Common myeloid progenitor, CD34-positive (primary cell): ENCODE measurements at places on chromosomes 11 and 22.

DNA sequence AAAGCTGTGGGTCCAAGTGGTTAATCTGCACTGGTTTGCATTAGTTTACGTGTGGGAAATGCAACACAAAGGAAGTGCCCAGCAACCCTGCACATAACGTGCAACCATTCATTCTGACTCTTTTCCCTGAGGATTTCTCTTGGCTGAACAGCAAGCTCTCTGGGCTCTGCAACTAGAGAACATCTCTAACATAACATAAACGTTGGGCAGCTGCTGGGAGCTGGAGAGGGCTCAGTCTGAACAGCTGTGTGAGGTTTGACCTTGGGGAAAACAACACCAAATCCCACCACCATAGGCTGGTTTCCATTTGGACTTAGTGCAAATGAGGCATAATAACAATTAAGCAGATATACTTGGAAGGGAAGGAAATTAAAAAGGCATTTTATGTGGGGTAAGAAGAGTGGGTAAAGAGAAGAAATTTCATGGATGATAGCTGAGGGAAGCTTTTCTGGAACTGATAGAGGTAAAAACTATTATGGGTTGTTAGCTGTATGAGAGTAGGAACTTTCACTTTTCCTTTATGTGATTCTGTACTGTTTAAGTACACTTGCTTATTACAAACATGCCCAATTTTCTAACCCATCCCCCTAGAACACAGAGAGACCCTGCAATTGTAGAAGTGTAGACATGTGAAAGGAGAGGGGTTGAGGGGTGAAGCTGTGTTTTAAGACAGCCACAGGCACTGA lies 76.2 kb downstream of the SNX19 start:
- DNase-seq: no peak

DNA sequence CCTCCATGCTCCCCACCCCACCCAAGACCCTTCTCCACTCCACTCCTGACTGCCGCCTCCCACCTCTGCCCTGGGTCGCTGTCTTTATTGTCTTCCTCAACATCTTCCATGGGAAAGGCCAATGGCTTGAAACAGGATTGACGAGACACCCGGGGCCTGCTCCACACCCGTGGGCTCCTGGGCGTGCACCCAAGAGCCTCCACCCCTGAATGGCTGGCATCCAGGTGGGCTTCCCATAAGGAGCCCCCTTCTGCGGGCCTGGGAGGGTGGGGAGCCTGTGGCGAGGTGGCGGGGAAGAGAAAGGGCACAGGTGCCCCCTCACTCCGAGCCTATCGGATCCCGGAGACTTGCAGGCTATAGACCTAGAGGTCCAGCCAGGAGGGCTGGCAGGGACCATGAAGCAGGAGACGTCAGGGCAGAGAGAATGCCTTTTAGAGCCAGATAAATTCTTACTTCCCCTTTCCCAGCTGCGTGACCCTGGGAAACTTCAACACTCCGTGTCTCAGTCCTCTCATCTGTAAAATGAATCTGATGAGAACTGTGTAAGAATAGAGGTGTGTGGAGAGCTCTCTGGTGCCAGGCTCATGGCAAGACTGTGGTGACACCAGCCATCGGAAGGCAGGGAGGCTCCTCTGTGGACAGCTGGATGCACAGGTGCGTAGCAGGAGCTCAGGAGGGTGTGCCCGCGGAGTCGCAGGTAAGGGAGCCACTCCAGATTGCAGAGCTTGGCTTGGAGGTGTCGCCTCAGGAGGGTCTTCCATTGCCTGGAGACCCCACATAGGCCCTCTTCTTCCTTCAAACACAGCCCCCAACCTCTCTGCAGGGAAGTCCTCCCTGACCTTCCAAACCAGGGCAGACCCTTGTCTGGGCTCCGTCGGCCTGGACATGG lies 53.9 kb downstream of the SMIM38 start:
- DNase-seq: no peak

- DNase-seq: no peak
These were observed 6.8 kb upstream of the ZBED5 start for GRCh38 chr11:10864688-10865087.

DNA sequence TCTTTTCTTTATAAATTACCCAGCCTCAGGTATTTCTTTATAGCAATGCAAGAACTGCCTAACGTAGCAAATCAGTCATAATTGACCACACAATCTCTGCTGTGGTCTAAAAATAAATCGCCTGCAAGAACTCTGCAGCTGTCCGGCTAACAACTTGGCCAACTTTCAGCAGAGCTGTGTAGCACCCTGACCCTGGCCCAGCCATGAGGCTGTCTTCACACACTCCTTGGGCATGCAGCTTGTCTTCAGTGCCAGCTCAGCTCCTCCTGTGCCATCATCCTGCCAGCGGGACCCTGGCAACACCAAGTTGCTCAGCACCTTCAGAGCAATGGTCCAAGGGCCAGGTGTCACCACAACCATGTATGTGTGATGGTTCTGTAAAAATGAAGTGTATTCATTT lies 355.6 kb downstream of the OPCML start:
- no peak for DNase-seq

DNA sequence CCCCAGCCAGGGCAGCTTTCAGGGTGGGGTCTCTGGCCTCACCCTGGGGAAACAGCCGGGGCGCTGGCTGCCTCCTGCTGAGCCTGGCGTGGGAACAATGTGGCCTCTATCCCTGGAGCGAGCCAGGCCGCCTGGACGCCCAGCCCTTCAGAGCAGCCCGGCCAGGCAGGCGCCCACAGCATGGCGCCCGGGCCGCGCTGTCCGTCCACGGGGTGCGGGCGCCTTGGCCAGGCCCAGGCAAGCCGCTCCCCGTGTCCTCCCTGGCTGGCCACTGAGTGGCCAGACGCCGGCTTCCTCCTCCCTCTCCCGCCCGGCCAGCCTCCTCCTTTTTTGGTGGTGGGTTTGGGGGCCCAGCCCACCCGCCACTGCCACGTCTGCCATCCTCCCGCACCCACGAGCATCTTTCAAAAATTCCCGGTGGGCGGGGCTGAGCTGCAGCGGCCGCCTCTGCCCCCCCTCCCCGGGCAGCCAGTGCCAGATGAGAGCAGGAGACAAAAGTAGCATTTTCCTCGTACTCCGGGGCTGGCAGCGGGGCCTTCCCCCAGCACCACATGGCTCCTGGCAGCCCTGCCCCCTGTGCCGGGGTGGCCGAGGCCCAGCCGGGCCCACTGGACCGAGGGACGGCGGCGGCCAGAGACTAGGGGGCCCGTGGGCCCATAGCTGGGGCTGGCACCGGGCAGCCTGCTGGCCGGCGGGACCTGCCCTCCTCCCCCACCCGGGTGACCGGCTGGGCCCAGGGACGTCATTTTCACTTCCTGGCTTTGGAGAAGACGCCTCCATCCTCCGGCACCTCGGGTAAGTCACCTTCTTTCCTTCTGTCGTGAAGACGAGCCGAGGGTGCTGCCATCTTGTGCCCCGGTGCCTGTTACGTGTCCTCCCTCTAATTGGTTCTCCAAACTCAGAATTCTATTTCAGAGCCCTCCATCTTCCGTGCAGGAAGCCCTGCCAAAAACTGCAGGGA lies 70.2 kb upstream of the PPARA start:
- DNase-seq: no peak

DNA sequence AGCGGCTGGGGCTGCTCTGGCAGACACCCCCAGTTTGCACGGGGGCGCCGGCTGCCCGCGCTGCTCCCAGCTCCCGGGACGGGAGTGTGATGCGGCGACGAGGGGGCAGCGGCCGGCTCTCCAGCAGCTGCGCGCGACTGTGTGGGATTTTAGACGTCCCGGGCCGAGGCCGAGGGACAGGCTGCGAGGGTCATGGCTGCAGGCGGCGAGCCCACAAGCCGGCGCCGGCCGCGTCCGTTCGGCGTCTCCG lies 159 bp downstream of the FZD4 start:
- DNase-seq: no peak

GRCh38 chr11:34957206-34957605 lies 40.8 kb downstream of the PDHX start:
- DNase-seq: no peak

DNA sequence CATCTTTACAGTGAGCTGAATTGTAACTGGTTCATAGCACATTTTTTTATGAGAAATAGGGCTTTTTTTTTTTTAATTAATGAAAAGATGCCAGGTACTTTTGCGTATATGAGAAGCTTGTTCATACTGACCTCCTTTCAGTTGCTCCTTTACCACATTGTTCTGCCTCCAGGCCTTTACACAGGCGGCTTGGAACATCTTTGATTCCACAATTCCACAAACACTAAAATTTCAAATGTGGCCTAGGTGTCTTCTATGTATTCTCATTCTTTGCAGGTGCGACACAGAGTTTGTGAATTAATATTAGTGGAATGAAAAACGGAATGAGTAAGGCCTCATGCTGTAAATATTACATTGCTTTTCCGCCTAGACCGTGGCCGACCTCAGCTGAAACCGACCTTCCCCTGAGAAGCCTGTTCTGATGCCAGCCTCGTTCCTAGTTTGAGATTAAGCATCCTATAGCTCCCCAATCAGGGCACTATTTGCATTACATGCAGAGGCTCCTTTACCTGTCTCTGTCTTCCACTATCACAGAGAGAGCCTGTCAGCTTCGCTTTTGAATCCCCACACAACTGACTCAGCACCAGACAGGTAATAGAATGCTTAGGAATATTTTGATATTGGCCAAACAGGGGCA lies 125.8 kb downstream of the LDLRAD3 start:
- no peak for DNase-seq

- peak; percentile 90 for DNase-seq
These were observed 55.7 kb downstream of the MYH9 start for GRCh38 chr22:36331912-36332622.

GRCh38 chr11:129698212-129698611 lies 117.4 kb upstream of the TMEM45B start:
- DNase-seq: no peak

GRCh38 chr11:66843776-66844495 lies 695 bp downstream of the RCE1 start:
- no peak for DNase-seq

- DNase-seq: no peak
These were observed 19.1 kb upstream of the NECTIN1 start for GRCh38 chr11:119747868-119748660.

DNA sequence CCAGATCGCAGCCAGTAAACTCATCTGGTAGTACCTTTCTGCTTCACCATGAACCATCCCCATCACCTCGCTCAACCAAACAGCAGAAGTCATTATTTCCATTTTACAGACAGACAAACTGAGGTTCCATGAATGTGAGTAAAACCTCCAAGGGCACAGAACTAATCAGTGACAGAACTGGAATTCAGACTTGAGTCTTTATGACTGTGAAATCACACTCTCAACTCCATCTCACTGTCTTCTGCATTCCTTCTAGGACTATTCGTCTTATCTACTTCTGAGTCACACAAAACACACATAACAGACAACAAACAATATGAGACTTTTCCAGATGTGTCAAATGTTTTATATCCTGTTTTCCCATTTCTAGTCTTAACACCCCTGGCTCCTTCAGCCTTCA lies 9.3 kb upstream of the NUP50 start:
- no peak for DNase-seq
